ENCODE measurements at places on chromosomes 16 and 17. TPM values are rescaled to one million over a fixed set of nuclear protein-coding genes. Genes with fewer than 3 reads are reported as not detected.

GLP2R gene
- total RNA-seq, result not detected

KRT28 gene
- total RNA-seq, result not detected

CCL17 gene
- not detected for total RNA-seq

MYO19 gene
- 154 TPM for total RNA-seq

C17orf100 gene
- total RNA-seq, result 2.7 TPM

TPPP3 gene
- total RNA-seq, result 0.64 TPM

PHF23 gene
- 77.1 TPM for total RNA-seq

HOXB13 gene
- total RNA-seq, result not detected

GRCh38 chr17:28521311-28522085, 15.3 kb downstream of the FOXN1 start:
- peak; percentile 80 for DNase-seq

GRCh38 chr16:83755391-83755790, 52.4 kb upstream of the HSBP1 start:
- DNase-seq, result no peak

- DNase-seq, result no peak
These were observed 30.8 kb downstream of the VWA3A start for GRCh38 chr16:22123146-22123545.

- DNase-seq, result no peak
These were observed 17.0 kb downstream of the GID4 start for GRCh38 chr17:18056214-18056613.

DNA sequence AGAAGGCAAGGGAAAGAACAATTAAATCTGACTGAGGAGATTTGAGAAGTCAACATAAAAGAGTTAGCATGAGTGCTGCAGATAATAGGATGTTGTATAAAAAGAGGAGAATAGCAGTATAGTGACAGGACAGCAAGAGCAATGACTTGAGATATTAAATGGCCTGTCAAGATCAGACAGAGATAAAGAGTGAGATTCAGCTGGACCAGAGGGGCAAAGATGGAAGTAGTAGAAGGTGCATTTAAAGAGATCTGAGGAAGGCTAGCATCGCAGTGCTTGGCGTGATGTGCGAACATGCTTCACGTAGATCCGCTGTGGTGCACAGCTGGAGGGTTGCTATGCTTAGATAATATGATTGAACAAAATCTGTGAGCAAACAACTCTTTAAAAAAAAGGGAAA, 1422.6 kb upstream of the CDH8 start:
- no peak for DNase-seq

- no peak for DNase-seq
These were observed 52.6 kb downstream of the PRKCA start for GRCh38 chr17:66354981-66355380.

DNA sequence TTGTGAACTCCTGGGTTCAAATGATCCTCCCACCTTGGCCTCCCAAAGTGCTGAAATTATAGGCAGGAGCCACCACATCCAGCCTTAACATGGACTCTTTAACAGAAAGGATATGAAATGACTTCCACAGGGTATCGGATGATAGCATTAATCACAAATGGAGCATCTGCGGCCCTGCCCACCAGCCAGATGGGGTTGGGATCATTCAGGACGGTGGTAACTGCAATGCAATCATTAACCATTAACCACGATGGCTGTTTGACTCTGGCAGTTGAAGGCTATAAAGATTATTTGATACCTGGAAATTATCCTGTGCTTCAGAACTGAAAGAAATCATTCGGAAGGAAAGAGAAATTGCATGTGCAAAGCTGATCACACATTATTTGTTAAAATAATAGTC, 5.3 kb upstream of the CHST5 start:
- no peak for DNase-seq

DNA sequence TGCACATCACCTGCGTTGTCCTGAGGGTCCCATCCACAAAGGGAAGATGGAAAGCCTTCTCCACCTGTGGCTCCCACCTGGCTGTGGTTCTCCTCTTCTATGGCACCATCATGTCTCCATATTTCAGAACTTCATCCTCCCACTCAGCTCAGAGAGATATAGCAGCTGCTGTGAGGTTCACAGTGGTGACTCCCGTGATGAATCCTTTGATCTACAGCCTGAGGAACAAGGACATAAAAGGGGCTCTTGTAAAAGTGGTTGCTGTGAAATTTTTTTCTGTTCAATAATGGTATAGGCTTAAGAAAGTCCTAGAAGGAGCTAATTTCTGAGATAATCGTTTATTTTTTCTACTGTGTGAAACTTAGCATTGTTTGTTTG, 18.7 kb downstream of the ZNF200 start:
- no peak for DNase-seq

GRCh38 chr16:85179344-85180046, 67.2 kb upstream of the CIBAR2 start:
- no peak for DNase-seq

- DNase-seq, result no peak
These were observed 2.2 kb upstream of the NUTF2 start for GRCh38 chr16:67844497-67844896.

GRCh38 chr17:67862614-67863217, 37.4 kb downstream of the BPTF start:
- DNase-seq, result no peak
